ENCODE measurements at places on chromosomes 3 and 15.

DNA sequence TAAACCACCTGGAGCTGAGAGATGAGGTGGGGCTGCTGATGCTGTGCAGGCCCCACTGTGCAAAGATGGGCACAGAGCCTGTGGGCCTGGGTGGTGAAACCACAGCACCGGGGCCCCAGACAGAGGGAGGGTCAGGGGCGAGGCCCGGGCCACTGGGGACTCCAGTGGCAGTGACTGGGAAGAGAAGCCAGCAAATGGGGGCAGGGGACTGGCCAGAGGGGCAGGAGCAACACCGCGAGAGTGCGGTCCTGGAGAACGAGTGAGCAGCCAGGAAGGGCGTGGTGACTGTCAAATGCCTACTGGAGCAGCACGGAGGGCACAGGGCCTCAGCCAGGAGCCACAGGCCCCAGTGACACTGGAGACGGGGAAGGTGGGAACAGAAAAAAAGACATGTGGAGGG, 39.8 kb downstream of the HCN4 start:
- DNase-seq = no peak

- no peak for DNase-seq
Measured at GRCh38 chr3:49415931-49416601, 3.8 kb downstream of the TCTA start.

DNA sequence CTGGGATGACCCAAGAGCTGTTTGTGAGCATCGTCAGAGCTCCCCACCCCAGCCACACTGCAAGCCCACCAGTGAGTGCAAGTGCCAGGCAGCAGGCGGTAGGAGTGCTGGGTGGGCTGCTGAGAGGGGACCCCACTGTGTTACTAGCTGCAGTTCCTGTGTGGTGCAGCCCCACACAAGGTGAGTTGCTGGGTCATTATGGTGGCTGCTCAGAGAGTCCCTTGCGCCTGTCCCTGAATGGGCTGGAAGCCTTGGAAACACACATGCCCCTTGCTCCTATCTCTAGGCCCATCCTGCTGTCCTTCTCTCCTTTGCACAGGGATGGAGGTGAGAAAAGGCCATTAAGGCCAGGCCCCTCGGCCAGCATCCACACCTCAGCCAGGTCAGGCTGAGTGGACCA, 83.7 kb downstream of the SEC22A start:
- no peak for DNase-seq

DNA sequence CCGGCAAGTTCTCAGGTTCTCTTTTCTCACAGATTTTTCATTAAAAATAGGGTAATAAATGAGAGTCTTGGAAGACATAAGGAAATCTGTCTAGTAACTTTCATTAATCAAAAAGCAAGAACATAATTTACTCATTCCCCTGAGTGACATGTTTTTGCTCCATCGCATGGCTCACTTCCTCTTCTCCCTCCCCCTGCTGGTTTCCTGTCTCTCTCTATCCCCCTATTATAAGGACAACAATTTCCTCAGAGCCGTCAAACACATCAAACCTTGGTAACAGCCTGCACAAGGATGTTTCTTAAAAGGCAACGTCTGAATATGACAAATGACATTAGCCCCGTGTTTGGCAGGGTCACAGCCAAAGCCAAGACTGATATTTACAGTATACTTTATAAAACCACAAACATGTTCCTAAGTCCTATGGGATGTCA, 1149.6 kb downstream of the IGSF11 start:
- DNase-seq = no peak

- DNase-seq = no peak
Measured at GRCh38 chr3:4986175-4986781, 7.0 kb downstream of the BHLHE40 start.

GRCh38 chr3:179414804-179415203, 36.5 kb downstream of the GNB4 start:
- DNase-seq = no peak

DNA sequence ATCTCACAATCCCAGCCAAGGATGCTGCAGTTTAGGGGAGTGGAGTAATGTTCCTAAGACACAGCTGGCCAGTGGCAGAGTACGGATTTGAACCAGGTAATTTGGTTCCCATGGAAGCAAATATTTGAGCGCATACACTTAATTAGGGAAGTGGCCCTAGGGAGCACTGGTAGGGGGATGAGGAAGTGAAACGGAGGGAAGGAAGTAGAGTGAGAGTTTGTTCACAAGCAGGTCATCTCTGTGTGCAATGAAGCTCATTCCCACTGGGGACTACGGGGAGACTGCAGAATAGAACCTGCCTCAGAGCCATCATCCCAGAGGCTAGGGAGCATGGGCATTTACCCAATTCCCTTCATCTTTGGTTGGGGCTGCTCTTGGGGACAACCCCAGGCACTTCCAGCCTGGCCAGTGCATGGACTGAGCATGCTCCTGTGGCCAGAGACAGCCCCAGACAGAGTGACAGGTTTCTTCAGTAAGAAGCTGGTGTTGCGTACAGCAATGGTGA, 317.2 kb upstream of the PROK2 start:
- no peak for DNase-seq

GRCh38 chr3:14295801-14296200, 106.6 kb upstream of the SLC6A6 start:
- DNase-seq = no peak

DNA sequence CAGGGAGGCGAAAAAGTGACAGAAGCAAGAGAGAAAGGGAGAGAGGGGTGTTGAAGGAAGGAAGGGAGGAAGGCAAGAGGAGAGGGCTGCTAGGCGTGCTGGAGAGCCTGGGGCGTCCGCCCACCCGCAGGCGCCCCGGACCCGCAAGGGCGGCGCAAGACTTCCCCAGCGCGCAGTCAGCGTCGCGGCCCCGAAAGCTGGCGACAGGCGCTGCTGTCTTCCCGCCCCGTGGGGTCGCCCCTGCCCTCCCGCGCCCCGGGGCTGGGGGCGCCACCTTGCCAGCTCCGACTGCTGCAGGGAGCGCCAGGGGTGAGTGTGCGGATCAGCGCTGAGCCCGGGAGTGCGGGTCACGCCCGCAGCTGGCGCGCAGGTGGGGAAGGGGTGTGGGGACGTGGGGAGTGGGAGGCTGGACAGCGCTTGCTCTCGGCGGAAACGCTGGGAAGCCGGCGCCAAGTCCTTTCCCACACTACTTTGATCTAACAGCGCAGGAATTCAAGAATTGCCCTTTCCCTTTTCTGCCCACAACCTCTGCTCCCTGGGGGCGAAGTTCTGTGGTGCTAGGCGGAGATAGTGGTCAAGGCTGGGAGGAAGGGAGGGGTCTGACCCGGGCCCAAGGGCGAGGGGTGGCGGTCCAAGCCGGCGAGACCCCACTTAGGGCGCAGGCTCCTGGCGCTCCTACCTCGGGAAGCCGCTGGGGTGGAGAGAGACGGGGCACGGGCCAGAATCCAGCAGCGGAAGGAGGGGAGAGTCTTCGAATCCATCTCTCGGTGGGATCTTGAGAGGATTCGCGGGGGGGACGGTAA, 266.1 kb downstream of the CGGBP1 start:
- no peak for DNase-seq

GRCh38 chr15:63329567-63330350, 51.9 kb downstream of the CA12 start:
- no peak for DNase-seq

DNA sequence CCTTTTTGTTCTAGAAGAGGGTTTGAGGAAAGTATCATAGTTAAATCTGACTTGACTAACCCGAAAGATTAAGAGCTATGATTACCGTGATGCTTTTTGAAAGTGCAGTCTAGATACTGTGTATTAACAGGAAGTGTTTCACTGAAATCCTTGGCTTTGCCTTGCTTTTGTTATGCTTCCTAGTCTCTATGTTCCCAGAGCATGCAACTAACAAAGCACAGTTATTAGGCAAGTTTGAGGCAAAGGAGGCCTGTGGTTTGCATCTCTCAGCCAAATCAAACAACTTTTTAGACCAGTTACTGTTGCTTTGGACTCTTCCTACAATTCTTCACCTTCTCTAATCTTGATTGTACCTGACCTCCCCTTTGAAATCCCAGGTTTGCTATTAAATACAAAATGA, 3.9 kb downstream of the LXN start:
- no peak for DNase-seq

DNA sequence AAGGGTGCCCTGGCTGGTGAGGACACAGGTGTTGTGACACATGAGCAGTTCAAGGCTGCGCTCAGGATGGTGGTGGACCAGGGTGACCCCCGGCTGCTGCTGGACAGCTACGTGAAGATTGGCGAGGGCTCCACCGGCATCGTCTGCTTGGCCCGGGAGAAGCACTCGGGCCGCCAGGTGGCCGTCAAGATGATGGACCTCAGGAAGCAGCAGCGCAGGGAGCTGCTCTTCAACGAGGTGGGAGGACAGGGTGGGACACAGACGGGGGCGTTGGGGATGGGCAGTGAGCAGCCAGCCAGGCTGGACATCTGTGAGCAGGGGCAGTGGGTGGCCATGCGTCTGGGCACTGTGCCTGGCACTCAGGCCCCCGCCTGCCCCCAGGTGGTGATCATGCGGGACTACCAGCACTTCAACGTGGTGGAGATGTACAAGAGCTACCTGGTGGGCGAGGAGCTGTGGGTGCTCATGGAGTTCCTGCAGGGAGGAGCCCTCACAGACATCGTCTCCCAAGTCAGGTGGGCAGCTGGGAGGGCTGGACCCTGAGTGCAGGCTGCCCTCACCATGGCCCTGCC, 10.3 kb downstream of the ANKRD63 start:
- DNase-seq = no peak

DNA sequence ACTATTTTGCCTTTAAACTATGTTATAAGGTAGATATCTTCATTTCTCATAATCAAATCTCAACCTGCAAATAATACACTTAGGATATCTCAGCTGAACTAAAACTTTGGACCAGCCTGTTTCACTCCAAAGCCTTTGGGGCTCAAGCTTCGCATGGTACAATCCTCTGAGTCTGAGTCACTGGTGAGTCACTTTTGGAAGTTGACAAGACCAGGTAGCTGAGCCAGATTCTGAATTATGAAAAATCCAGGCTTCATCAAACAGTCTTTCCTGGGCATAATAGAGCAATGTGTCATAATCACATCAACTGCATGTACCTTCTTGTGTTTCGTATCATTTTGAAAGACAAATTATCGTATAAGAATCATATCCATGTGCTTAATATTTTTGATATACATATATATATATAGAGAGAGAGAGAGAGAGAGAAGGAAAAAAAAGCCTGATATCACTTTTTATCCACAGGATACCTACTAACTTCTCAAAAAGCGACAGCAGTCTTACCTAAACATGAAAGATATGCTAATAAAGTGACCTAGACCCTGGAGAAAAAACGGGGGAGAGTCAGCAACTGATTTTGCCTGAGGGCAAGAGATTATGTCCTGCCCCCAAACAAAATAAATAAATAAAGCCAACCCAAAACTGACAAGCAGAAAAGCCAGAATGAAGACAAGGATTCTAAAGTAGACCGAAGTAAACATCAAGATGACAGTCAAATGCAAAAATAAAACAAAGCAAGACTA, 263.9 kb upstream of the TGFBR2 start:
- no peak for DNase-seq

- DNase-seq = no peak
Measured at GRCh38 chr15:27458345-27459084, 487.5 kb downstream of the GABRG3 start.

GRCh38 chr3:111733154-111733553, 125.9 kb upstream of the PHLDB2 start:
- no peak for DNase-seq

- DNase-seq = no peak
Measured at GRCh38 chr15:93007994-93008393, 81.0 kb downstream of the RGMA start.

DNA sequence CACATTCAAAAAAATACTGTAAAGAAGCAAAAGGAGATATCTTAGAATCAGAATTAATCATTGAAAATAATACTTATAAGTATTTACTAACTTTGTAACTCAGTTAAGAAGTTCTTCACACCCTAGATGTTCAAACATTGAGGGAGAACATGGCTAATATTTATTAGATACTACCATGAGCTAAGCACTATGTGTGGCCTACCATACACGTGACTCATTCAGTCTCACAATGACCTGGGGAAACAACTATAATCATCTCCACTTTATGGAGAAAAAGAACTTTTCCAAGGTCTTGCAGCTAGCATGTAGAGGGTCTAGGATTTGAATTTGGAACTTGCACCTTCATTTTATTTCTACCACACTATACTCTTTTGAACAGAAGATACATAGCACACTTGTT, 361.9 kb upstream of the CFAP20DC start:
- DNase-seq = no peak
